A375 (cell line): ENCODE measurements at places on chromosomes 3 and 15. TPM values are rescaled to one million over a fixed set of nuclear protein-coding genes. Genes with fewer than 3 reads are reported as not detected.

SLC28A2 gene
- total RNA-seq: not detected in 2 replicates

FAM219B gene
- 34.2 and 37.5 TPM in 2 replicates for total RNA-seq

TTC14 gene
- 11.0 and 13.2 TPM in 2 replicates for total RNA-seq

CD96 gene
- total RNA-seq: 98.1 and 108 TPM in 2 replicates

TRA2B gene
- 328 and 352 TPM in 2 replicates for total RNA-seq

POTEB gene
- not detected in 2 replicates for total RNA-seq

SLC9A9 gene
- total RNA-seq: 2.1 and 3.3 TPM in 2 replicates

CRTC3 gene
- 10.0 and 10.4 TPM in 2 replicates for total RNA-seq

GABRR3 gene
- total RNA-seq: not detected in 2 replicates

AGBL1 gene
- not detected in 2 replicates for total RNA-seq

PIERCE2 gene
- 1.1 TPM in 2 replicates for total RNA-seq
